ENCODE measurements at places on chromosomes 16 and 17.

DNA sequence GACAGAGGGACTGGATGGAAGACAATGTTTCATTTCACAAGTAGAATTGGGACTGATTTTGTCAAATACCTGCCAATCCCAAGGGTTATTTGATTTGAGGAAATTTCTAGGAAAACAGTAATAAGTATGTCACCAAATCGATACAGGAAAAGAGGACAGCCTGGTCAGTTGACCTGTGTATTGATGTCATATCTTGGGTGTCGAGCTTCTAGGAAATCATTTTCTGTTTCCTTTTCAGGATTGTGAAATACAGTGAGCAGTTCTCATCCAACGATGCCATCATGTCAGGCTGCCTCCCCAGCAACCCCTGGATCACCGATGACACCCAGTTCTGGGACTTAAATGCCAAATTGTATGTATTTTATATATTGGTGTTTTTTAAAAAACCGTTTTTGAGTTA lies 56.1 kb downstream of the RGS9 start:
- no peak for DNase-seq

GRCh38 chr17:80478487-80479245 lies 2.3 kb upstream of the NPTX1 start:
- no peak for DNase-seq

DNA sequence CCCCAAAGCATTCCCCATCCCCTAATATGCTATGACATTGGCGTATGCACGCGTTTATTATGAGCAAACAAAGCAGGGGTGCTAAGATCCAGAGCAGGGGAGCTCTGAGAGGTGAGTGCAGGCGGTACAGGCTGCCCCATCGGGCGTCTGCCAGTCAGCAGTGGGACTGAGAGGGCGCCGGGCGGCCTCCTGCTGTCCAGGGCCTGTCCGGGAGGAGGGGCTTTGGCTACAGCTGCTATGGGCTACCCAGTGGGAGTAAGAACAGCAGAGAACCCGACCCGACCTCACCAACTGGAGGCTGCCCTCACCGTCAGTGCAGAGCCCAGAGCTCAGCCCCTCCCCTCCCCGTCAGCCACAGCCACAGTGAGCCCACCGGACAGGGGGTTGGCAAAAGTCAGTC lies 18.5 kb upstream of the AATK start:
- DNase-seq, result no peak

- DNase-seq, result no peak
These were observed 324.8 kb downstream of the PMP22 start for GRCh38 chr17:14940108-14940937.

- DNase-seq, result no peak
These were observed 23.6 kb upstream of the ABR start for GRCh38 chr17:1203111-1203966.

- no peak for DNase-seq
These were observed 173.7 kb upstream of the HS3ST3A1 start for GRCh38 chr17:13775450-13775849.
